ENCODE measurements at places on chromosomes 5 and 9.

- DNase-seq, result no peak
These were observed 21.2 kb downstream of the DYNC2I2 start for GRCh38 chr9:128635266-128636023.

DNA sequence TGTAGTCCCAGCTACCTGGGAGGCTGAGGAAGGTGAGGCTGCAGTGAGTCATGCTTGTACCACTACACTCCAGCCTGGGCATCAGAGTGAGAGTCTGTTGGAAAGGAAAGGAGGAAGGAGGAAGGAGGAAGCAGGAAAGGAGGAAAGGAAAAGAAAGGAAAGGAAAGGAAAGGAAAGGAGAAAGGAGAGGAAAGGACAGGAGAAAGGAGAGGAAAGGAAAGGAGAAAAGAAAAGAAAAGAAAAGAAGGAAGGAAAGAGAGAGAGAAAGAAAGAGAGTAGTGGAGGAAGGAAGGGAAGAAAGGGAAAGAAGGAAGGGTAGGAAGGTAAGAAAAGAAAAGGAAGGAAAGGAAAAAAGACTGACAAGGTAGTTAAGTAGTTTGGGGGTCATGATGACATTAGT is 162.6 kb upstream of the SLC12A2 start:
- DNase-seq, result no peak

- DNase-seq, result no peak
These were observed 27.8 kb downstream of the NFIL3 start for GRCh38 chr9:91395553-91396471.

DNA sequence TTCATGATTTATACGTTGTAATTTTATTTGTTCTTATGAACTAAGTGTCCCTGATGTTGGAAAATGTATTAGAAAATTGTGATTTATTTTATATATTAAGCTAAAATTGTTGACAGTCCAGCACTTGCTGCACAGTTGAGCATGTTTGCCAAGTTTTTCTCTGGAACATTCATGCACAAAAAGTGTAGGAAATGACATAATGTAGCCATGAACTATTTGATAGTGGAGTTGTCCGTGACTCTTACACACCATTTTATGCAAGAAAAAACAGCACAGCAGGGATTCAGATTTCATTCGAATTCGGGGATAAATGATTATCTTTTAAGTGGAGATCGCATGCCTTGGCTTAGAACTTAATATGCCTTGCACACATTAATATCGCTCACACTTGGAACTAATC is 708.6 kb upstream of the WWC1 start:
- no peak for DNase-seq

DNA sequence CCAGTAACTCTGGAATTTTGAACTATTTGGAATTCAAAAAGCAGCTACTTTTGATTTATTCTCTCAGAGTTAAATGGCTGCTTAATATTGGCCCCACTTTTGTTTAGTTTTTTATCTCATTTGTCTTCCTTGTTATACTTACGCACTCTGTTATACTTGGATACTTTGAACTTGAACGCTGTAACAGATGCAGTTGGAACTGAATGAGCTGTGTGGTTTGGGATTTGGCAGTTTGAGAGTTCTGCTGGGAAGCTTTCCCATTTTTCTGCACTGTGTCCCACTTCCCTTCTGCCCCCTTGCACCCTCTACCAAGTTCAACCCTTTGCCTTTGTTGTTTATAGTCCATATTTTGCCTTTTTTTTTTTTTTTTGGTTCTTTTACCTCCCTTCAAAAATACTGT is 3.8 kb downstream of the RHOBTB3 start:
- DNase-seq, result no peak

DNA sequence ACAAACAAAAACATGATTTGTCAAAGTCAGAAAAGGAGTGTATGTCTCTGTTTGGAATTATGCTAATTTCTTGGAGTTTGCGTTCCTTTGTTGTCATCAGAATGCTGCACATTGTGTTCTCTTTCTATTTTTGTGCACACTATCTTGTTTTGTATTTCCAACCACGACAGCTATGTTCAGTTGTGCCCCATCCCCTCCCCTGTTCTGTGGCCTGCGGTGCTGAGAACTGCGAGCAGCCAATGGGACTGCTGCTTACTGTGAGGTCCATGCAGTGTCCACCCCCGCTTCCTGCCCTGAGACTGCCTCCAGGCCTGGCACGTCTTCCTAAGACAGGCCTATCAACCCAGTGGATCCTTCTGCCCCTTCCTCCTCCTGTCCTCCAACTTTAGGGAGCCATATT is 76.8 kb downstream of the PALM2AKAP2 start:
- DNase-seq, result no peak

DNA sequence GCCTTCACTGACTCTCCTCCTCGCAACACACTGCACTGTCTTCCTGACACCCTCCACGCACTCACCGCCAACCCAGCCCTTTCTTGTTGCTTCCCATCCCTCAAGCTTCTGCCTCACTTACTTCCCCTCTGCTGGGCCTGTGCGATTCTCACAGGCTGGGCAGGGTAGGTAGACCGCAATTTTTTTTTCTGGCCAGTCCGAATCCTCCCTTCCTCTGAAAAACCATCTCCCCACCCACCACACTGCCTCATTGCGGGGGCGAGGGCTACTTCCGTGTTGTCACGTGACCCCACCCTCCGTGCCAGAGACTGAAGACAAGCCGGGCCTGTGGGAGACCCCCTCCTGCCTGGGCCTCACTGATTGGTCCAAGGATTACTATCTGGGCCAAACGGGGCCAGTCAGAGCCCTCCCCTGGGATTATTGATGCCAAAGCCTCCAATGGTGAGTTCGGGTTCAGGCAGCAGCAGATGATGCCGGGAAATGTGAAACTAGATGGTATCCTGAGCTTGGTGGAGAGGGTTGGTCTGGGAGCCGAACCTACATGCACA is 73.1 kb downstream of the STK10 start:
- DNase-seq, result peak; percentile 84

DNA sequence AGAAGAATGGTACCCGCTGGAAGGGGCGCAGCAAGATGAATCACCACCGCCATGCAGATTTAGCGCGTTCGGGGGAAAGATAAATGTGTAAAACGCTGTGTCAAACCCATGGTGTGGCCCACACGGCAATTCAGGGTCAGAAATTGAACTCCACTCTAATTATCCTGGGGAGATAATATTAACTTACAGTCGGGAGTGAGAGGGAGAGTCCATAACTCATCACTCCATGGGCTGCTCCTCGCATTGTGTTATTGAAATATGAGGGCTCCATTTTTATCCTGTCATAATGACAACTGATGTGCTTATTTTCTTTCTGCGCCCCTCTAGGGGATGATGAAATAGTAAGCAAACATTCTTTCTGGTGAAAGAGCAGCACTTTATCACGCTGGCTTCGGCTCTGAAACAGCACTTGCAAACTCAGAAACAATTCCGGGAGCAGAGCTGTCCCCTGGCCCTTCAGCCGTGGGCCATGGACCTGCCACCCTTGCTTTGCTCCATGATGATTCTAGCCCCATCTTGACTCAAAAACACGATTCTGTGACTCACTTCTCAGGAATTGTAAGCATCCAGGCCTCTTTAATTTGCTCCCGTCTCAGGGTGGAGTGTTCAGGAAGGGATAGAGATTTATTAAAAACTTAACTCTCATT is 431.6 kb downstream of the IRX1 start:
- DNase-seq, result no peak

- no peak for DNase-seq
These were observed 112.5 kb downstream of the HAPLN1 start for GRCh38 chr5:83608122-83608521.

DNA sequence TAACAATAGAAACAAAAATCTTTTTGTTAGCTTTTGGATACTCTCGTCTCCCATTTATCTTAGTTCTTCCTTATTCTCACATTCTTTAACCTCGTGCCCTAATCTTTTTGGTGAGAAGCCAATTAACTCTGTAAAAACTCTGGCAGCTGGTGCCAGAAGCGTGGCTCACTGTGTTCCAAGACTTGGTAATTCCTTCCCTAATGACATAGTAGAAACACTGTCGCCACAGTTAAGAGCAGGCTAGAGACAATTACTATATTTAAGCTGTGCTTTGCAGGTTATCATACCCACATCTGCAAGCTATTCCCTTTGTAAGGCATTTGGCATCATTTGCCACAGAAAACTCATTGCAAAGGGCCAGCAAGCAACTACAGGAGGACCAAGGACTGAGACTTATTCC is 160.9 kb upstream of the PIK3R1 start:
- no peak for DNase-seq

GRCh38 chr9:70105147-70105546 is 61.5 kb downstream of the MAMDC2 start:
- DNase-seq, result no peak

- DNase-seq, result no peak
These were observed 210.5 kb downstream of the GADD45G start for GRCh38 chr9:89815061-89815902.

DNA sequence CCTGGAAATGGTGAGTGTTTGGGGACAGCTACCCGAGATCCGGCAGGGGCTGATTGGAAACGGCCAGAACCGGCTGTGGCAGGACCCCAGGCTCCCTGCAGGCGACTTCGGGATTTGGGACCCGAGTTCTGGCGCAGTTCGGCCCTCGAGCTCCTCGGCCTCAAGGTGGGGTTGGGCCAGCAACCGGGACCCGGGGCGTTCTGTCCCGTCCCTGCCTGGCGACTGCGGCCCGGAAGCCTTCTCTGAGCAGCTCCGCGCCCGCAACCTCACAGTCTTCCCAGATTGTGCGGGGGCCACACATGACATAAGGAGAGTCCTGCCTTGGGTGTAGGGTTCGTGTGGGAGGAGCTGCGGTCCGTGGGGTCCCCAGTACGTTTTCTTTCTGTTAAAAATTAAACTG is 23.2 kb upstream of the NEURL1B start:
- no peak for DNase-seq

GRCh38 chr5:102731693-102732092 is 23.4 kb upstream of the PAM start:
- DNase-seq, result no peak

DNA sequence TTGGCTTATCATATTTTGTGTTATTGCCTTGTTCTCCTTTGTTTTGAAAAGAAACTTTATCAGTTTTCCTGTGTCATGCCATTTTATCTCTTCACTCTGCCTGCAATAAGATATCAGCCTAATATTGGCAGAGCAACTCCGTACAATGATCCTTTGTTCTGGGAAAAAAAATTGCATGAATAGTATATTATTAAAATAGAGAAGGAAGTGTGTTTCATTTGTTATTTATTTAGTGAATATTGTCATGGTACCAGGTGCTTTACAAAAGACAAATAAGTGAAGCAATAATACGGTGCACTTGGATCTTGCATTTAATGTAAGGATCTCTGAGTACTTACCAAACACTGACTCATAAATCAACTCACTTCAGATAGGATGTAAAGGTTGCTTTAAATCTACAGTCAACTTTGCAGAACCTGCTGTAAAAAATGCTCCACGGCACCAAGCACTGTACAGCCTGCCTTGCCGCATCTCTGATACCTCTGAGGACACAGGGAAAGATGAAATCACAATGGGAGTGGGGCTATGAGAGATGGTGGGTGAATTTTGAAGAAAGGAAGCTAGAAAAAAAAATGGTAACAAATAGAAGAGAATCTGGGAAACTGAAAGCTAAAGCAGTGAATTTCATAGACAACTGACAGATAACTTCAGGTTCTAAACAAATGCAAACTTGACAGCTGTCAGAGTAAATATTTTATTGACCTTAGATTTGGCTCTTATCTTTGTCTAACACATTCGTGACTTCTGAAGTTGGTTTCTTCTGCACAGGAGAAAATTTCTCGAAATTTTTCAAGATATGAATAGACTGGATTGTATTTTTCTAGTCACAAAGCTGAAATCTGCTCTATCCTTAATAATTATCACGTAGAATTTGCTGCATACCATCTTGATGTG is 232.1 kb downstream of the ENC1 start:
- no peak for DNase-seq

DNA sequence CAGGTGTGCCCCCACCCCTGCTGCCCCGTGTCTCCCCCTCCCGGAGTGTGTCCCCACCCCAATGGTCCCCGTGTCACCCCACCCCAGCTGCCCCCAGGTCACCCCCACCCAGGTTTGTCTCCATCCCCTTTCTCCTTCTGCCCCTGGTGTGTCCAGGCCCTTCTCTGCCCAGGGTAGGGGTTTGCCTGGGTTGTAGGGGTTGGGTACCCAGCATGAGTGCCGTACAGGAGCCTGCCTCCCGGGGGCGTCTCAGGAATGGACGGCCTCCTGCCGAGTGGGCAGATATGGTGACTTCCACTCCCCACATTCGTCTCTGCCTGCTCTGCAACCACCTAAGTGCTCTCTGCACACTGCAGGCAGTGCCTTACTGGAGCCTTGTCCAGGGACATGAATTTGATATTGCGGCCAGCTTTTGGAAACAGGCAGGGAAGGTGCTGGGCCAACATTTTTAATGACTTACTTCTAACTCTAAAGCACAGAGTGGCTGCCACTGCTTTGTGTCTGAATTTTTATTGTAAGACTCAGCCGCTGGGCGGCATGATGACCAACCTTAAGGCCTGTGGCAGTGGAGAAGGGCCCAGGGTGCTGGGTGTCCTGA is 6.7 kb downstream of the LRRC14B start:
- DNase-seq, result no peak

DNA sequence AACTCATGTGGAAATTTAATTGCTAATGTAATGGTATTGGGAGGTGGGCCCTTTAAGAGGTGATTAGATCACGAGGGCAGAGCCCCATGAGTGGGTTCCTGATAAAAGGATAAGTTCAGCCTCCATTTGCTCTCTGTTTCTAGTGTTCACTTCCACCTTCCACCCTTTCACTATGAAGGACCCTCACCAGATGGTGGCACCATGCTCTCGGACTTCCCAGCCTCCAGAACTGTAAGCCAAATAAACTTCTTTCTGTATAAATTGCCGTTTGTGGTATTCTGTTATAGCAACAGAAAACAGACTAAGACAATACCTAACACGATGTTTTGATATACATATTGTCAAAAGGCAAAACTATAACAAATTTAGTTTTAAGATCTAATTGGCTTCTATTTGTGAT is 166.2 kb downstream of the DEPDC1B start:
- no peak for DNase-seq

DNA sequence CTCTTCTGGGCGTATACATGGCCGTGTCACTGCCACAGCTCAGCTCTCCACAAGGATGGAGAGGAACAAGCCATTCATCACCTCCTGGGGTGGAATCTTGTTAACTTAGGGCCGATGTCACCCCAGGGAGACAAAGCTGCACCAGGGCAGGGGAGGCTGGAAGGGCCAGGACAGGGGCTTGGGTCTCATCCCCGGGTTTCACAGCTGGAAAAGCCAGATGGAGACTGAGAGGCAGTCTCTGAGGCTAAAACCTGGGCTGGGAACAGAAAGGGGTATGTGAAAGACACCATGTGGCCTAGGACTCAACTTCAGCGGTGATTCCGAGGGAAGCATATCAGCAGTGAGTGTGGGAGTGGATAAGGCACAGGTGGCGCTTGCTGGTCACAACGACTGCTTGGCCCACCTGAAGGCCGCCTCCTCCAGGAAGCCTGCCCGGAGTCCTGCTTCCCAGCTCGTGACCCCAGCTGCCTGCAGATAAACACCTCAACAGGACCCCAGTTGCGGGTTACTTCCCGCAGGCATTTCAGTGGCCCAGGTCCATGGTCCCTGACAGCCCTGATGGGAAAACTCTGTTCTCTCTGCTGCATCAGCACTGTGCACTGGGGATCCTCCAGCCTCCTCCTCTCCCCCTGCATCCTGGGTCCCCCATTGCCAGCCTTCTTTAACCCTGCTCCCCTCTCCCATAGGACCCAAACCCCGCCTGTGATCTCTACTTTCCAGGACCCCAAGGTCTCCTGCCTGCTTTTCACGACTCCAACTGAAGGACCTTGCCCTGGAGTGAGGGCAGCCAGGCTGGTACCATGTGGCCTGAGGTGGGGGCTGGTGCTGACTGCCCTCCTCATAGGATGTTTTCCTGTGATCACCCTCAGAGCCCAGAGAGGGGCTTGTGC is 51.7 kb upstream of the FCN1 start:
- DNase-seq, result no peak

All from stimulated activated CD4-positive, alpha-beta T cell treated with anti-CD3 and anti-CD28 coated beads, Interleukin-15, amount 100 ng/mL, for 48 hours (primary cell).